ENCODE measurements at places on chromosomes 4 and X. TPM values are rescaled to one million over a fixed set of nuclear protein-coding genes. Genes with fewer than 3 reads are reported as not detected.

- DNase-seq: no peak
Measured at GRCh38 chr4:90960433-90960832, 833.2 kb downstream of the CCSER1 start.

DNA sequence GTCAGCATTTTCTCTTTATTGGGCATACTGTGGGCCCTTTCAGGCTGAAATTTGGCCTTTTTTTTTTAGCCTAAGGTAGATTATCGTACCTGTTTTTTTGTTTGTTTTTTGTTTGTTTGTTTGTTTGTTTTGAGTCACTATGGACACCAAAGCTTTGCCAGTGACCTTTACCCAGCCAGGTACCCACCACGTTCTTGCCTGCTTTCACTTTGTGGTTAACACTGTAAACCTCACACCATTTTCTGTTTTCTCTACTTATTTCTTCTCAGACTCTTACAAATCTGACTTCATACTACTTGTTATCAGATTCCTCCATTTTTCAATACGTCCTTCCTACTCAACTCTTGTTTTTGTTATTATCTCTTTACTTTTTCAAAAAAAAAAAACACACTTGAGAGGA lies 81.5 kb downstream of the ZNF674 start:
- no peak for DNase-seq

Gene FRMPD4
- not detected for total RNA-seq

Gene MAMLD1
- total RNA-seq: under 0.01 TPM

Gene SSX5
- total RNA-seq: not detected

Measured in hematopoietic multipotent progenitor cell (in vitro differentiated cells).